NCI-H1092 (cell line): ENCODE measurements at places on chromosomes 1 and 21.

- peak; percentile 1 for DNase-seq
Observed at GRCh38 chr1:111656086-111657017, 36.8 kb downstream of the RAP1A start.

GRCh38 chr1:210857146-210857663 lies 276.7 kb downstream of the KCNH1 start:
- DNase-seq, result no peak

DNA sequence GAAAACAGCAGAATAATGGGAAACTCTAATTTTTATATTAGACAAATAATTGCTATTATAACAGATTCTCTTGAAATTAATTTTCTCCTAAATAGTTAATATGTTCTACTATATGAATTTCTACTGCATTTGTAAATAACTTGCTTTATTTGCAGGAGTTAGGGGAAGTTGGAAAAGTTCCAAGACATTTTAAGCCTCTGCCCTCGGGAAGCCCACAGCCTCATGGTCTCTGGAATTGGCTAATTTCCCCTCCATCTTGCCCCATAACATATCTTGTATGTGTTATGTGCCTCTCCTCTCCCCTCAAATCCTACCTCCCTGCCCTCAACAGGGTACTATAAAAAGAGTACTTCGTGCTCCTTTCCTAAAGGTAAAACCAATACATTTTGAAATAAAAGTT lies 271.4 kb upstream of the NR5A2 start:
- DNase-seq, result no peak

DNA sequence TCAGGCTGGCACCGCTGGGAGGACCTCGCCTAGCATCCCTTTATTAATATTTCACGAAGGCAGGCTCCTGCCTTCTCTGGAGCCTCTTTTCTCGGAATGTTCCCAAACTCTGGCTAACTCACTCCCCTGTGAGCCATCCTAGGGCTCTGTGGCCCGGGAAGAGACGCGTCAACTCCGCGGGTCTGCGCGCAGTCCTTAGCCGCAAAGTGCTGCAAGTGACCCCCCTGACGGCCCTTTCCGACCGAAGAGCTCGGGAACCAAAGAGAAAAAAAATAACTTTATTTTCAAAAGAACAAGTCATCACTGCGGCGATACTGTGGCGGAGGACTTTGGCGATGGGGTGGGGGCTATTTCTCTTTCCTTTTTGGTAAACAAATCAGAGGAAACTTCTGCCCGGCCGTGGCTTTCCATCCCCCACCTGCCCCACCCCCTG lies 14.6 kb downstream of the NR5A2 start:
- no peak for DNase-seq

DNA sequence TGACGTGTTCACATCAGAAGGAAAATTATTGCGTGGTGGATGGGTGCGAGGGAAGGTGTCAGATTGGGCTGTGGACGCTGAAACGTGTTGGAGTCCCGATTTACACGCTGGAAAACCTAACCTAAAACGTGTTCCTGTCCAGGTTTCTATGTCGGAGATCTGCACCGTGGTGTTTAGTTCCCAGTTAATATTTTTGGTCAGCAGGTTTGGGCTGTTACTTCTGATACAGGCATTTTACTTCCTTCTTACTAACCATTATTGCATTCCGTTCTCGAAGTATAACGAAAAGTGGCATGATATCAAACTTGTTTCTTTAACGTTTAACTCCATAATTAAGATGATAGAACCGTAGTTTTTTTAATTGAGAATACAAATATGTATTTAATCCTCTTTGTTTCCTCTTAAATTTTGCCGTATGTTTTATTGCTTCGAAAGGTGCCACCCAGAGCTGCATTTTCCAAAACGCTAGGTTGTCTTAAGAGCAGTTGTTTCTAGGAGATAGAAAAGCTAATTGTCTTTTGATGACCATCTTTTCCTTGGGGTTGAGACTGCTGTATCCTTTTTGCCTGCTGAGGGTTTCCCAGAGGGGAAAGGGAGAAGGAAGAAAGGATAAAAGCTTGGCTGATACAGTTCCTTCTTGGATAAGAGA lies 1.3 kb downstream of the ADARB1 start:
- no peak for DNase-seq

DNA sequence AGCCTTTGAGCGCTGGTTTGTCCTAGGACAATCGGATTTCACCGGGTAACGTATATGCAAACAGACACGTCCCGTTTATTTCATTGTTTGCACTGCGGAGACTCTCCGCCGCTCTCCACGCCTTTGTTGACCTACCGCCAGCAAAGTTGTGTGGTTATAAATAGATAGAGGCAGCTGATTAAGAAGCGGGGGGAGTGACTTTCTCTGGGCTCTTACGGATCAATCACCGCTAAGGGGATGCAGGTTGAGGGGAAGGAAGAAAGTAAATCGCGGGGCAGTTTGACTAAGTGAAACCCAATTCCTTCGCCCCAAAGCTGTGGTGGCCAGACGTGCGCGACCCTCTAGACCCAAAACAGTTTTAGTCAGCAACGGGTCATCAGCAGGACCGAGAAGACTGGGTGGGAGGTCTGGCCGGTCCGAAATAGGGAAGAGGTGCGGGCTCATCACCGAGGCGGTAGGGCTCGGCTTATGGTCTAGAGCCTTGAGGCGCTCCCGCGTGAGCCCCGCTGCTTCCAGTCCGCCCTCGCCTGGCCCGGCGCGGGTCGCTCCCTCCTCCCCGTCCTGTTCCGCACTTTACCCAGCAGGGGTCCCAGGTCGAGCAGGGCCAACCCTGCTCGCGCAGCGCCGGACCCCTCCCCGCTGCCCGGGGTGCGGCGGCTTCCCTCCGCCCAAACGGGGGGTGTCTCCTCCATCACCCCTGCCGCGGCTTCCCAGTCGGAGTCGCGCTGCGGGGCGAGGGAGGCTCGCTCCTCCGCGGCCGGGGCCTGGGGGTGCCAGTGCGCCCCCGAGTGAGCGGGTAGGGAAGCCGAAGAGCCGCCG lies 120.8 kb upstream of the RRP15 start:
- DNase-seq, result peak; percentile 30

- no peak for DNase-seq
Observed at GRCh38 chr1:176733661-176734060, 270.7 kb downstream of the PAPPA2 start.

GRCh38 chr1:166182281-166182680 lies 15.5 kb upstream of the FAM78B start:
- no peak for DNase-seq

GRCh38 chr1:111354584-111354983 lies 63.9 kb downstream of the CHIA start:
- no peak for DNase-seq

- no peak for DNase-seq
Observed at GRCh38 chr1:216935901-216936300, 212.7 kb upstream of the ESRRG start.

DNA sequence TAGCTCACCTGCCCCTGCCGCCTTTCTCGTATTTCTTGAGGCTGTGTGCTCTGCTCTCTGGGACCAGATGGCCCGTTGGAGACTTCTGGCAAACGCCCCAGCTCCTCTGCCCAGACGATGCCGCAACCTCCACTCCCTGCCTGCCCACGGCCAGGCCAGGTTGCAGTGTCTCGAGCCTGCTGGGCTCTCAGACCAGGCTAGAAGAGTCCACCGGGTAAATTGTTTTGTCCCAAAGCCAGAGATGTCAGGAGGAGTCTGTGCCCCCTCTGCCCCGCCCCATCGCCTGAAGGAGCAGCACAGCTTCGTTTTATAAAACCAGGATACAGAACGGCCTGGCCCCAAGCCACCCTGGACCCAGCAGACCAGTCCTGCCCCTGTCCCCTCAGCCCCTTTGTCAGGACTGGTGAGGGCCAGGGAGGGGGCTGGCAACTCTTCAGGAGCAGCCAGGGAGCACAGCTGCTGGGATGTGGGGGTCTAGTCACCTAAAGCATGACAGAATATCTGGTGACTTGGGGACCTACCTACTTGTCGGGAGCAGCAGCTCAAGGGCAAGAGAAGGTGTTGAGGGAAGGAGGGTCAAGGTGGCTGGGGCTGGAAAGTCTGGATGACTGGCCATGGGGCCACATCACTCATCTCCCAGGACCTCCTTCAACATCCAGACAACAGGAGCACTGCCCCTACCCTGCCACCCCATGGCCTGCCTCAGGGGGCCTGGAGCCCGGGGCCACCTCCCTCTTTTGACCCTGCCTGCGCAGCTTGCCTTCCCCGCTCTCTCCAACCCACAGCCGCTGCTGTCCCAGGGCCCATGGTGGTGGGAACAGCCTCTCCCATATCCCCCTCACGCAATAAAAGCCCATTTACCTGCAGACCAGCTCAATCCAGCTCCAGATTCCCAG lies 33.9 kb upstream of the LBR start:
- DNase-seq, result peak; percentile 64

DNA sequence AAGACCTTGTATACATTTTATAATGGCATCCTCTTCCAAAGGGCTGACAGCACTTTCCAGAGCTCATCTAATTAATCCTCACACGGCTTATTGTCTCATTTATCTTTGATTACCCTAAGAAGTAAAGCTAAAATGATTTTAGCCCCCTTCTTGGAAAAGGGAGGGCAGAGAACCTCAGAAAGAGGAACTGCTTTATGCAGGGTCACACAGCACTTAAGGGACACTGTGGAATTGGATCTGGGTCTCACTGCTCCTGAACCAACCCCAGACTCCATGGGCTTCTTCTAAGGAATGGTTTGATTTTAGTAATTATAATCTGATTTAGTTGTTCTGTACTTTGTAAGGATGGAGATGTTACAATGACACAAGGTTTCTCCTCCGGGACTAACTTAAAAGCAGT lies 3.2 kb downstream of the BRINP2 start:
- DNase-seq, result no peak

GRCh38 chr1:3064901-3065300 lies 4.1 kb upstream of the PRDM16 start:
- no peak for DNase-seq

DNA sequence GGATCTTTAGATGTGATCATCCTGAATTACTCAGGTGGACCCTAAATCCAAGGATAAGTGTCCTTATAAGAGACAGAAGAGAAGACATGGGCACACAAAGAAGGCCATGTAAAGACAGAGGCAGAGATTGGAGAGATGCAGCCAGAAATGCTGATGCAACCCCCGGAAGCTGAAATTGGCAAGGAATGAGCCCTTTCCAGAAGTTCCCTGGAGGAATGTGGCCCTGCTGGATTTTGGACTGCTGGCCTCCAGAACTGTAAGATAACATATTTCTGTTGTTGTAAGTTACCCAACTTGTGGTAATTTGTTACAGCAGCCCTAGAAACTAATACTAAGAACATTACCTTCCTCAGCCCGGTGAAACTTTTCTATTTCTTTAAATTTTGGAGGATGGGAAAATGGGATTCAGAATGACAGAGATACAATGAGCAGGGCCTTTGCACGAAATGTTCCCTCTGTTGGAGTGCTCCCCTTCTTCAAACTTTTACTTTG lies 11.2 kb upstream of the PLPP3 start:
- DNase-seq, result no peak

- no peak for DNase-seq
Observed at GRCh38 chr1:87993051-87993450, 664.4 kb downstream of the LMO4 start.

- DNase-seq, result no peak
Observed at GRCh38 chr1:170664093-170664827, at the start of gene PRRX1. Gene PRRX1, plus strand, starts transcription at chr1:170664131. Its CDS starts 88 bp downstream, at chr1:170664219.
